ENCODE measurements at places on chromosomes 12 and 14.

DNA sequence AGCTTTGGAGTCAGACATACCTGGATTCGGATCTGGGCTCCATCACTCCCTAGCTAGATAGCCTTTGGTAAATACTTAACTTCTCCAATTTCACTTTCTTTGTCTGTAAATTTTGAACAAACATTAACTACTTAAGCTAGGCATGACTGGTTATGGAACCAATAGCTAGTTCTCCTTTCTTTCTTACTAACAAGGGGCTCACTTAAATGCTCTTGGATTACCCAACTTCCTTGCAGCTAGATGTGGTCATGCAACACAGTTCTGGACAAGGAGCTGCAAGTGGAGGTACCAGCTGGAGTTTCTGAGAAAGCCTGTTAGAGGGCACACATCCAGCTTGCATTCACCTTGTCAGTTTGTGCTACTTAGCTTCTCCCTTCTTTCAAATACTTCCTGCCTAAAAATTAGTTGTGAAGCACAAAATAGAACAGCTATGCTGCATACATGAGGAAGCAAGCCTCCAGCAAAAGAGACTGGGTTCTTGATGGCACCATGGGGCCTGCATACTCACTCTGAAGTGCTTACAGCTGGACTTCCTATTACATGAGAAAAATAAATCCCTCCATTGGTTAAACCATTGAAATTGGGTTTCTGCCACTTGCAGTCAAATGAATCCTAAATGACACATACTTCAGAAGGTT, 210.1 kb upstream of the EEA1 start:
- no peak for DNase-seq

- DNase-seq, result peak; percentile 45
Measured at GRCh38 chr12:121963341-121964018, 45.1 kb downstream of the CFAP251 start.

- DNase-seq, result no peak
Measured at GRCh38 chr12:126193190-126193589, 1128.0 kb downstream of the AACS start.

- DNase-seq, result no peak
Measured at GRCh38 chr14:31927348-31927832, 149.7 kb upstream of the ARHGAP5 start.

GRCh38 chr14:68975667-68976066, 3.4 kb downstream of the ACTN1 start:
- peak; percentile 47 for DNase-seq

DNA sequence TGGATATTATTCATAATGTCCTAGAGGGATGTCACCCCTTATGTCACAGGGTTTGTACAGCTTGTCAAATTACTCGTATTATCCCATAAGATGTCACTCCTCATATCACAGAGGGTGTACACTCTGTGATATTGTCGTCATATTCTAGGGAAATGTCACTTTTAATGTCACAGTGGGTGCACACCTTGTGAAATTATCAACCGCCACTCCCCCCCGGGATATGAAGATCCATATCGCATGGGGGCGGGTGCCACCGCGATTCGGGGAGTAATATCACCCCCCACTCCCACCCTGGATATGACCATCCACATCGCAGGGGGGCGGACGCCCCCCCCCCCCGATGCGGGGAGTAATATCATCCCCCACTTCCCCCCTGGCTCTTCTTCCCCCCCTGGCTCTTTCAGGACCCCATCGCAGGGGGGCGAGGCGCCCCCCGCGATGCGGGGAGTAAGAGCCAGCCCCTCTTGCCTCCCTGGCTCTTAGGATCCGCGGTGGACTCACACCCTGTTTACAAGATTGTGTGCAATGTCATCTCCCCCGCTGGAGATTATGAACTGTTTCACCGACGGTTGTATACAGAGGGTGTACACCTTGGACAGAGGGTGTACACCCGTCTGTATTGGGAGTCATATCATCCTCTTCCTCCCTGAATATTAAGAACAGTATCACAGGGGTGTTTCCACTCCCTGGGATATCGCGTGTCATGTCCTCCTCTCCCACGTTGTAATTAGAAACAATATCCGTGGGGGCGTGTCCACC, 92.8 kb downstream of the FRMD6 start:
- DNase-seq, result no peak

DNA sequence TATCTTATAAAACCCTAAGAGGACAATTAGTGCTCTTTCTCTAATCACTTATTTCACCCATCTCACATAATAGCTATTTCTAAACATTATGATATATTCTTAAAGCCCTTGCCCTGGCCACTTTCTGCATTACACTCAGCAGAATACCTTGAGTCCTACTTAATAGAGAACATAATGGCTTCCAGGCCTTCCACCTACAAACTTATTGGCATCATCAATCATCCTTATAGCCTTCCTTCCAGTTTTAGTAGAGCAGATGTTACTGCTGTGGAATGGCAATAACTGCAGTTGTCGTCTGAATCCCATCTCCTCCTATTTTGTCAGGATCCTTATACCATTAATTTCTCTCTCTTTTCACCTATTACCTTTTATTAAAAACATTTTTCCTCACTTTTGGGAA, 1127.4 kb downstream of the LRFN5 start:
- no peak for DNase-seq

GRCh38 chr12:130677957-130678558, 38.0 kb downstream of the RIMBP2 start:
- no peak for DNase-seq

DNA sequence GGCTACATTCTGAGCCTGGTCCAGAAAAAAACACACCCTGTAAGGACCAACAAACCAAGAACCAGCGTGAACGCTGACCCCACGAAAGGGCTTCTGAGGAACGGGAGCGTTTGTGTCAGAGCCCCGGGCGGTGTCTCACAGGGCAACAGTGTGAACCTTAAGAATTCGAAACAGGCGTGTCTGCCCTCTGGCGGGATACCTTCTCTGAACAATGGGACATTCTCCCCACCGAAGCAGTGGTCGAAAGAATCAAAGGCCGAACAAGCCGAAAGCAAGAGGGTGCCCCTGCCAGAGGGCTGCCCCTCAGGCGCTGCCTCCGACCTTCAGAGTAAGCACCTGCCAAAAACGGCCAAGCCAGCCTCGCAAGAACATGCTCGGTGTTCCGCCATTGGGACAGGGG, 7.9 kb downstream of the DACT1 start:
- DNase-seq, result no peak

GRCh38 chr12:101777485-101777884, 38.2 kb upstream of the SYCP3 start:
- no peak for DNase-seq

DNA sequence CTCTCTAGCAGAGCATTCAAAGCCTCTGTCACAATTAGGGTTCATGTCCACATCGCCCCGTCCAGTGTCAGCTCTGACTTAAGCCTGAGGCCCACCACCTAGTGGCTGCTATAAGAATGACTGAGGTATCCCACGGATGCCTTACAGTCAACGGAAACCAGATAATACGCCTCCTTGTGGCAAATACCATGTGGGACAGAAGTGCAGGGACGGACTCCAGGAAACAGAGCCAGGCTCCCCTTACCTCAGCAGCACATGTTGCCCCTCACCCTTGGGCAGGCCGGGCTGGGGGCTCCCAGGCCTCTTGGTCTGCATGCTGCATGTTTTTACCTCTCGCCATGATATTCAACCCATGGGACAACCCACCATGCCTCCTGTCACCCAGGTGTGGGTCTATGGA, 86.3 kb downstream of the VWF start:
- peak; percentile 96 for DNase-seq

GRCh38 chr12:88934163-88934747, 354.0 kb upstream of the KITLG start:
- DNase-seq, result no peak

DNA sequence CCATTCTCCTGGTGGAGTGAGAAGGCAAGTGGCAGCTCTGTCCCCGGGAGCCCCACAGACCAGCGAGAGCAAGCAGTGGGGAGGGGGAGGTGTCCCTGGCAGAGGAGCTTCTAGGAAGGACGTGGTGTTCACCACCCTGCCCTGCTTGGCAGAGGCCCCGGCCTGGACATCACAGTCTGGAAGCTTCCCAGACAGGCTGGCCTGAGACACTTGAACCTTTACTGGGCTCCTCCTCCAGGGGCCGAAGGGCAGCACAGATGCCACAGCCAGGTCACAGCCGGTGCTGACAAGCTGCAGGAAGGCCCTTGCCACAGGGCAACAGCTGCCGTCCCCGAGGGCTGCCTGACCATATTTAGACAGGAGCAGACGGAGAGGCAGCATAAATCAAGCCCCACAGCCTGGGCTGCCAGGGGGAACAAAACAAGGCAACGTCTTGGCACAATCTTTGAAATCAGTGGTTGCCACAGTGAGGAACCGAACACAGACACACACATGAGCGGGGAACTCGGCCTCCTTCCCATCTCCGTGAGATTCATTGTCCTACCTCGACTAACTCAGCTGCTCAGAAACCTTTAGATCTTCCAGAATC, 28.5 kb downstream of the PRIMA1 start:
- DNase-seq, result no peak

- DNase-seq, result no peak
Measured at GRCh38 chr12:22459838-22460490, 84.4 kb downstream of the C2CD5 start.

- no peak for DNase-seq
Measured at GRCh38 chr12:57332646-57333312, 81.8 kb upstream of the STAC3 start.

DNA sequence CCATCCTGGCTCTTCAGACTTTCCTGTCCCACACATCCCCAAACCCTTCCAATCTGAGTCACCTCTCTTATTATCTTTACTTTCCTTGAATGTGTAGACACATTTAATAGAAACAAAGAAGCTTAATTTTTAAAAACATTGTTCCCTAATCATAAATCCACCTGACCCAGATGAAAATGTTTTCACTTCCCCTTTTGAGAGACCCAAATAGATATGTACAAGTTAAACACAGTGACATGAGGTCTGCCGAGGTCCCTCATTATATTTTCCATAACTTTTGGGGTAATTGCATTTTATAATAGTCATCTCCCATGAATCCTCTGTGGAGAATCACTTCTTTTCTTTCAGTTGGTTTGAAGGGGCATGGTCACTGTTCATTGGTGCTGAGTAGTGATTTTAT, 191.1 kb downstream of the GRIN2B start:
- DNase-seq, result no peak

- DNase-seq, result peak; percentile 26
Measured at GRCh38 chr12:117966511-117966910, 2.3 kb downstream of the KSR2 start.

DNA sequence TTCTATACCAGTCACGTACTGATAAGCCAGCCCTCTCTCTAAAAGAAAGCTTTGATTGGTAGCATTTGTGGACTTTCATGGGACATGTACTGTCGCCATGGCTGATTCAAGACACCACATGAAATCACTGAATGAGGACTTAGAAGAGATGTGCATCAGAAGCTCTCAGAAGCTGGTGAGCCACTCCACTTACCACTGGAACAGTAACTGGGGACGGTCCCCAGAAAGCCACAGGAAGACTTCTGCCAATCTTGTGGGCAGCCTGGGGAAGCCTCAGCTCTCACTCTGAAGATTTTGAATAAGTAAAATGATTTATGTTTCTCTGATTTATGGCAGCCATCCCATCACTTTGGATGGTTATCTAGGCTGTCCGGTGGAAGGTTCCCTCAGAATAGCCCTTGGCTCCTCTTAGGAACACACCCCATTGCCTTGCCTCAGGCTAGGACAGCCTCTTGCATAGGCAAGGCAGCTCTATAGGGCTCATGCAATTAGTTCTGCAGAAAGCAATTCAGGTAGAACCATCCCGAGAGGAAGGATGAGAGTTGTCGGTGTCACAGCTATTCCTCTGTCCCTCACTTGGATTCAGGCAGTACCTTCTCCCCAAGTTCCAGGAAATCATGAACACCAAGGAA, 9.8 kb downstream of the DHRS1 start:
- DNase-seq, result no peak

Data from endodermal cell (in vitro differentiated cells).